HTR-8/SVneo (cell line): ENCODE measurements at places on chromosomes 11 and 22.

GRCh38 chr11:33734441-33735270 lies 1.6 kb downstream of the CD59 start:
- no peak for DNase-seq

- no peak for DNase-seq
Observed at GRCh38 chr11:34595391-34595790, 25.5 kb upstream of the EHF start.

DNA sequence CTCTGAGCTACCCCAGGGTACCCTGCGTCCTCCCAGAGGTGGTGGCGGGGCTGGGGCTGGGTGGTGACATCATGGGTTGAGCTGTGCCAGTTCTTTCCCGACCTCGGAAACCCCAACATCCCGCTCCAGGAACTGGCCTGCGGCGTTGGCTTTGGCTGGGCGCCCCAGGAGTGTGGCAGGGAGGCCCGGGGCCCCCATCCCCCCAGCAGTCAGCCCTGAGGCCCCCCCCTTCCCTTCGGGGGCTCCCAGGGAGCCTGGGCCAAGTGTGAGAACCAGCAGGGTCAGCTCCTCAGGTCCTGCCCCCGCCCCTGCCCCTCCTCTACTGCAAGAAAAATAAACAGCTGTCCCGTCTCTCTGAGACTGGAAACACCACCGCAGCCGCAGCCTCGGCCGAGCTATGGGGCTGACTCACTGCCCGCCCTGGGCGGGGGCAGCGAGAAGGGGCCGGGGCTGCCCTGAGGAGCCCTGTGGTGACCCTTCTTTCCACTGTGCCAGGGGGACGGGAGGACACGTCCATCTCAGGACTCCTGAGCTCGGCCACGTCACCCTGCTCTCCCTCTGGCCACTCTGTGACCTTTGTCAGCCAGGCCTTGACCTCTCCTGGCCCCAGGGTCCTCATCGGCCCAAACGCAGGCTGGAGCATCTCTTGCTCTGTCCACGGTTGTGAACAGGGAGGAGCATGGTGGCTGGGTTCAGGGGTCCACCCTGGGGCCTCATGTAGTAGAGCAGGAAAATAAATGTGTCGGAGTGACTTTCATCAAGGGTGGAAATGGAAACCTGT lies 73.4 kb downstream of the WNT7B start:
- DNase-seq = peak; percentile 78

GRCh38 chr11:76798671-76799065 lies 15.5 kb downstream of the TSKU start:
- DNase-seq = no peak

- DNase-seq = peak; percentile 75
Observed at GRCh38 chr11:66327171-66328030, 8.8 kb downstream of the RIN1 start.

- no peak for DNase-seq
Observed at GRCh38 chr11:82930229-82930628, 28.7 kb downstream of the DDIAS start.

GRCh38 chr11:9703280-9703679 lies 39.4 kb downstream of the SWAP70 start:
- DNase-seq = no peak

- DNase-seq = no peak
Observed at GRCh38 chr11:19453651-19454257, 213.0 kb upstream of the E2F8 start.

DNA sequence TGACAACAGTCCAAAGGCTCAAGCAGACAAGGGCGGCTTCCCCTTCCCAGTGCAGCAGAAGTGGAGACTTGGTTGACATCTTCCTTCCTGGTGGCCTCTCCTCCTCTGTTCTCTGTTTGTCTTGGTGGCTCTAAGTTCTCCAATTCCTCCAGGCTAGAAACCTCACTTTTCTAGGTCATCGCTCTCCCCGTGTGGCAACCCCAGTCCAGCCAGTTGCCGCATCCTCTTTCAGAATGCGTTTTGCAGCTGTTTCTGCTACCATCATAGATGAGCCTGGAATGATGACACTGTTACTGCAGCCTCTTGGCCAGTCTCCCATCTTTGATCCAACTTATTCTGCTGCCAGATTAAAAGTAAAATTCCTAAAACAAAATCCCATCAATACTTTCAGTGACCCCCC lies 201.5 kb downstream of the TRIM29 start:
- no peak for DNase-seq

DNA sequence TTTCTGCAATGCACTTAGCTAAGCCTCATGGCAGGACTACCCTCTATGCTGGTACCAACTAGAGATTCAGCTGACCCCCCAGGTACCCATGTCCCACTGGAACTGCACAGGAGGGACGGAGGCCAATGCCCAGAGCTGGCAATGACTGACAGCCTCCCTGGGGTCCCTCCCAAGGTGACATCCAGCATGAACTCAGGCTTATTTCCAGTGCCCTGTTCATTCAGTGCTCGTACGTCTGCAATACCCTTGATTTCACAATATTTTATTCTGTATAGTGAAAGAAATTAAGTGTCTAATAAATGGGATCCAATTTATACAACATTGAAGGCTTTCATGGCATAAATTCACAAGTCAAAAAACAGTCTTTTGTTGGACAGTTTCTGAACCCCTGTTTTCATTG lies 20.2 kb downstream of the ETS1 start:
- no peak for DNase-seq
